Amniotic epithelial cell (primary cell): ENCODE measurements at places on chromosomes 5 and 9.

- DNase-seq: peak; percentile 49
These were observed 13.1 kb upstream of the BNC2 start for GRCh38 chr9:16883586-16883985.

- no peak for DNase-seq
These were observed 20.3 kb downstream of the NCS1 start for GRCh38 chr9:130192382-130192999.

DNA sequence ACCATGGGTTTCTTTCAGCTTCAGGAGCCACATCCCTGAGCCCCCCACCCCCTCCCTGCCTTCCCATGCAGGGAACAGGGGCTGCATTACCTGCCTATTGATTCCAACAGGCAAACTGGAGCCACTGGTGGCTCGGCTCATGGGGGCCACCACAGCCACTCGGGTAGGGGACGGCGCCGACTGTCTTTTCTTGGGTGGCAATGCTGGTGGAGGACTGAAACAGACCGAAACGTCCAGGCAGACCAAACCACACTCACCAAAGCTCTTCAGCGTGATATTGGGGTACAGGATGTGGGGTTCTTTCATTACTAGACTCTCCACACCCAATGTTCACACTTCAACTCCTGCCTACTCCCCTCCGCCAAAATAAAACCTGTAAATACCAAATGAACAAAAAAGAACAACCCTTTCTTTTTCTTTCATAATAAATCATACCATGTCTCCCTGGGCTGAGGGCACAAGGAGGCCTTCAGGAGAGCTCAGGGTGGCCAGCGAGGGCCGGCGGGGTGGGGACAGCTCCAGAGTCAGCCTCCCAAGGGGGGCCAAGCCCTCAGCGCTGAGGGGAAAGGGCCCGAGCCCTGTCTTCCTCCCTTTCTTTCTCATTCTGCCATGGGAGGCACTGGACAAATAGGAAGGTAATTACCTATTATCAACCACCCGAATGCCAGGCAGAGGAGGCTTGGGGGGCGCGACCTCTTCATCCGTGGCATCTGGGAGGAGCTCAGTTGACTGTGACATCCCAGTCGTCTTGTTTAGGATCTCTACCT is 83.3 kb downstream of the PRRT1B start:
- no peak for DNase-seq

DNA sequence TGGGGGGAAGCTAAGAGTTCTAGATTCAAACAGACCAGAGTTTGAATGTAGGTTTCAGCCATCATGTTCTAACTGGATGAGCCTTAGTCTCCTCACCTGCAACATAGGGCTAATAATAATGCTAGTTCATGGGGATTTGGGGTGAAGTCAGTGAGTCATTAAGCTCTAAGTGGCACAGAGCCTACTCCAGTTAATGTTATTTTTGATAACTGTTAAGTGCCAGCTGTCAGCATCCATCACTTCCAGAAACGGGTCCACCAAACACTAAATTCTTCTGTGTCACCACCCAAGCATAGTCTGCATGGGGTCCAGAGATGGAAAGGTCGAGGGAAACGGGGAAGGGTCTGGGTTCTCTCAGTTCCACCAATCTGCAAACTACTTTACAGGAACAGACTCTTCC is 1.8 kb upstream of the TSC1 start:
- DNase-seq: peak; percentile 34

- DNase-seq: peak; percentile 40
These were observed 143.4 kb downstream of the FGF18 start for GRCh38 chr5:171562822-171563221.

GRCh38 chr5:132228241-132229035 is 785 bp upstream of the P4HA2 start:
- no peak for DNase-seq

DNA sequence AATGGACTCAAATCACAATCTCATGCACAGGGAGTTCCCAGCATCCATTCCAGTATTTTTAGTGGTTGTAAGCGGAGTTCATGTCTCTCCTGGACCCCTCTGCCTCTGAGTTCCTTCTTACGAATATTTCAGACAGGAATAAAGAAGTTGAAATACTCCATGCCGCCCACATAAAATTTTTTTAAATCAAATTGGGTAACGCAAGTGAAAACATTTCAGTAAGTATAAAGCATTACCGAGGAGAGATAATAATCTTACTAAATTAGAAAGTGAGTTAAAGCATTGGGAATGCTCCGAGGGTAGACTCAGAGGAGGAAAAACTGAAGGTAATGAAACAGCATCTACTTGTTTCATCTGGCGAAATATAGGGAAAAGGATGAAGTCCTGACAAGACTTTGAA is 317.6 kb downstream of the ARRDC3 start:
- no peak for DNase-seq
